Activated T-helper 1 cell treated with anti-CD3 and anti-CD28 coated beads, Interleukin-2, amount 50 U/mL, for 16 hours (primary cell): ENCODE measurements at places on chromosomes 1 and 21.
A peak's percentile ranks its signal among the peaks of the same experiment; 100 is the strongest.

GRCh38 chr1:230084408-230085177, 17.6 kb downstream of the GALNT2 start:
- DNase-seq: peak; percentile 28

DNA sequence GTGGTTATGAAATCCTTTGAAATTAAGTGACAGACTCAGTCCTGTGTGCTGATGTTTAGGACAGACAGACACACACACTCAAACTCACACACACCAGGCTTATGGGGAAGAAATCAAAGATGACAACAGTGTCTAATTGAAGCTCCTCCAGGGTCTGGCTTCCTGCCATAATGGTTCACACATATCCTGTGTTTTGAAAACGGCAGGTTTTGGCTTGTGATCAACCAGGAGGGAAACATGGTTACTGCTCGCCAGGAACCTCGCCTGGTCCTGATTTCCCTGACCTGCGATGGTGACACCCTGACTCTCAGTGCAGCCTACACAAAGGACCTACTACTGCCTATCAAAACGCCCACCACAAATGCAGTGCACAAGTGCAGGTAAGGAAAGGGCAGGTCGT, 4.6 kb downstream of the MTARC1 start:
- DNase-seq: no peak

DNA sequence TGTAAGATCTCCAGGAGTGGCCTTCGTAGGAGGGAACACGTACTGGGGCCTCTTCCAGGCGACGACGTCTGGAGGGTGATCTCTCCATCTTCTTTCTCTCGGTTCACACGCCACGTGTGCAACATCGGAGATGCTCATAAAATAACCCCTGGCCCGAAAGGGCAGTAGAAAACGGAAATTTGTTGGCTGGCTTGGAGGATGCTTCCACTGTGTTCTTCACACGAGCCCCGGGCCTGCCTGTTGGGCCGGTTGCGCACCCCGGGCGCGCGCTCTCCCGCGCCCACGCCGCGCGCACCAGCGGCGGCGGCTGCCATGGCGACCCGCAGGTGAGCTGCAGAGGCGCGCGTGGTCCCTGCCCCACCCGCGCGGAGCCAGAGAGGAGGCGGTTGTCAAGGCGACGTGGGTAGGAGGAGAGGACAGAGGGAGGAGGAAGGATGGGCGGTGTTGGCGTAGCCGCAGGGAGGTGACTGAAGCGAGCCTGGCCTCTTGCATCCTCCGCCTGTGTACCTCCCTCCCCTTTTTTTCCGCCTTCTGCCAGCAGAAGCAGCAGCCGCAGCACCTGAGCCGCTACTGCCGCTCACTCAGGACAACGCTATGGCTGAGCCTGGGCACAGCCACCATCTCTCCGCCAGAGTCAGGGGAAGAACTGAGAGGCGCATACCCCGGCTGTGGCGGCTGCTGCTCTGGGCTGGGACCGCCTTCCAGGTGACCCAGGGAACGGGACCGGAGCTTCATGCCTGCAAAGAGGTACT, at the start of gene ELAPOR1:
Gene ELAPOR1, plus strand, starts transcription at position 526 of the 752 bp plus-strand sequence. Its CDS starts 69 bp downstream, at position 595.
- DNase-seq: peak; percentile 82

DNA sequence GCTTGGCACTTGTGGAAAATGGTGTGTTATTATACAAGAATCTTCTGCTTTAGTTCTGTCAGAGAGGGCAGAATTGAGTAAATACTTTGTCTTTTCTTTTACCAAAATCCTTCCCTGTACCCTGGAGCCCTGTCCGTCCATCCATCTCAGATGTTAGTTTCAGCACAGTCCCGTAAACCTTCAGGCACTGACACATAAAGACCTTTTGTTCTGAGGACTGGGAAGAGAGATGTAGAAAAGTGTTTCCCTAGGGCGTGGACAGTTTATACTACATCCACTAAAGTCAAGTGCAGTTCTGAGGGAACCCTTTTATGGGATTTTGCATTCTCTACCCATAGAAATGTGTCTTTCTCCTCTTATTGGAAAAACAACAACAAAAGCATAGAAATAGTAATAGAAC, 162.4 kb downstream of the PDE4B start:
- no peak for DNase-seq

- no peak for DNase-seq
These were observed 93.2 kb upstream of the KCTD3 start for GRCh38 chr1:215473943-215474342.

DNA sequence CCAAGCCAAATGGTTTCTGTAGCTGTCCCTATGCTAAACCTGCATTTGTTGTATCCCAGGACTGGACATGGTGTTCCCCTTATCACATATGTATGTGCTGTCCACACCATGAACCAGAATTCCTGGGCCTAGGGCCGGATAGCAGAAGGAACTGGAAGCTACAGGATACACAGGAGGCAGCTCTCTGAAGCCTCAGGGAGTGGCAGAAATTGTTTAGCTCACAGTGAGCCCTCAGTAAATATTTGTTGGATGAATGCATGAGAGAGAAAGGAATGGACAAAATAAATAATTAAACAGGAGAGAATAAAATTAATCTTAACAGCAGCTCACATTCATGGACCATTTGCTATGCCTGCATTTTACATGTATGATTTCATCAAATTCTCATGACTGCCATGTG, 2.1 kb downstream of the NIPAL3 start:
- no peak for DNase-seq

GRCh38 chr1:189874715-189875435, 602.8 kb downstream of the BRINP3 start:
- no peak for DNase-seq

- no peak for DNase-seq
These were observed 4.2 kb downstream of the CSTB start for GRCh38 chr21:43771698-43772424.

- DNase-seq: no peak
These were observed 9.4 kb downstream of the USP16 start for GRCh38 chr21:29033871-29034270.

- DNase-seq: no peak
These were observed 338 bp upstream of the TOR1AIP1 start for GRCh38 chr1:179881642-179882252.

DNA sequence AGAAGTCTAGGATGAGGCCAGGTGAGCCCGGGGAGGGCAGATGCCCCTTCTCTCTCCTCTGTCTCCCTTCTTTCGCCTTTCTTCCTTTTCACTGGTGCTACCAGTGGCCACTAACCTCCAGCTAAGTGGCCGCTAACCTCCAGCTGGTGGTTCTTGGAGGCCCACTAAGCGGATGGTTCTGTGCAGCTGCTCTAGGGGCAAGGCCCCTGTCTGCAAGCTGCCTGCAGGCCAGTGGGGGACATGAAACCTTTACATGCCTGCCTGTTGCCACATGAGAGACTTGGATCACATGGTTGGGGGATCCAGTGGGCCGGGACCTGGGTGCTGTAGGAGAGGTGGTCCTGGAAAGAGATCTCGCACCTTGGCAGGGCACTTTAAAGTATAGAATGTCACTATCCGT, 17.7 kb downstream of the IKBKE start:
- no peak for DNase-seq

DNA sequence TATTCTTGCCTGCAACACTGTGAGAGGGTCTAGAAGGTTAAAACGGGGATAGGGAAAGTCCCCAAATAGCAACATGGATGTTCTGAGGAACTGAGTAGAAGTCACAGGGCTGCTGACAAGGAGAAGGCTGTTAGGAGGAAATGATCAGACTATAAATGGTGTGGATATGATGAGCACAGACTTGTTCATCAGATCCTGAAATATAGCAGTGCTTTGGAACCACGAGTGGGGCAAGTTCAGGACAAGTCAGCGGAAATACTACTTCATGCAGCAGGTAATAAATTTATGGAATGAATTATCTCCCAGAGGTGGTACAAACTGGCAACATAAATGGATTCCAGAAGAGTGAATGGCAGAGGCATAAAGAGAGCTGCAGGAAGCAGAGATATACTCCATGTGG, 3.2 kb upstream of the KIAA0040 start:
- no peak for DNase-seq

DNA sequence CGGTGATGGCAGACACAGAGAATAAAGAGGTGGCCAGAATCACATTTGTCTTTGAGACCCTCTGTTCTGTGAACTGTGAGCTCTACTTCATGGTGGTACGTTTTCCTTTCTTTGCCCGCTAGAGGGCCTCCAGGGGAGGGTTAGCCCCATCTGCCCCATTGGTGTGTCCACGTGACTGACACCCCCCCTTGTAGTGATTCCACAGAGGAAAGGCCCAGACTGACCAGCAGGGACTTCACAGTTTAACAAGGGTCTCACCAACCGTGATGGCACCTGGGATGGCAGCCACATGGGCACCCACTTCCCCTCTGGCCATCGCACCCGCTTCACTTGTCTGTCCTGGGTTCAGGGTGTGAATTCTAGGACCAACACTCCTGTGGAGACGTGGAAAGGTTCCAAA, 22.3 kb upstream of the SARS1 start:
- DNase-seq: no peak

GRCh38 chr1:248136811-248137210, 8.1 kb upstream of the OR2M5 start:
- no peak for DNase-seq

- no peak for DNase-seq
These were observed 27.3 kb downstream of the KIAA2013 start for GRCh38 chr1:11898831-11899467.

- no peak for DNase-seq
These were observed 11.1 kb downstream of the ATP1B1 start for GRCh38 chr1:169117599-169117998.

DNA sequence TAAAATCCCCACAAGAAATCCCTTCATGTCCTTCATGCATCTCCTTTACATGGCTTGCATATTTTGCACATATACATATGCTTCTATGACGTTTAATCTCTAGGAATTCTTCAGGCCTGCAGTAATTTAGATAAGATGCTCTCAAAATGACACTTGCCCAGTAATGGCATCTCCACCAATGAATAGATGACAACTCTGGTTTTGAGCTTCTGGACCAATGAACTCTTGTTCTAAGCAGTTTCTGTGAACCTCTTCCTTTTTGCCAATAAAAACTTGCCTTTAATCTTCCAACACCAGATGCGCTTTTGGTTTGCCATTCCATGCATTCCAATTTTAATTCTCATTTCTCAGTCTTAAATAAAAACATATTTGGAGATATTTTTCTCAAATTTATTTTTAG, 189.8 kb upstream of the OLFM3 start:
- no peak for DNase-seq

DNA sequence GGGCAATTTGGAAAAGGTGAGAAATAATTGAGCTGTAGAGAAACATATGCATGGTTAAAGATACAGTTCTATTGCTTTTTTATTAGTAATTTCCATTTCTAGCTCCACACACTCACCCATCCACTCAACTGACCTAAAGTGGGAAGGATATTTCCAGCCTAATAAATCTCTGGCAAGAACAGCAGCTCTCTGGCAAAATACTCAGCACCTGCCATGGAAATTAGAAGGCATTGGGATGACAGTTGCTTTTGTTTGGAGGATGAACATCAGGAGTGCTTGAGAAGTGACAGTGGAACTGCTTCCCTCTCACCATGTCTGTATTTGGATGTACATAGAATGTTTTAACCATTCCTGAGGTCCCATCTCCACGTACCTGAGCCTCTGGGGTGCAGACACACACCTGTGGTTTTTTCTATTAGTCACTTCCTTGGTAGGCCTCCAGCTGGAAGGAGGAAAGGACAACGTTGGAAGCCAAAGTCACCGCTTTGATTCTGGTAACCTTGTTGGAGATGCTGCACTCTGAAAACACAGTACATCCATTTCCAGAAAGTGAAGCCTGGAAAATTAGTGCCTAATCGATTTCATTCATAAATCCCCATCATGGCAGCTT, 62.3 kb upstream of the RUNX1 start:
- DNase-seq: no peak

GRCh38 chr1:87329526-87330056, 911 bp downstream of the LMO4 start:
- no peak for DNase-seq

DNA sequence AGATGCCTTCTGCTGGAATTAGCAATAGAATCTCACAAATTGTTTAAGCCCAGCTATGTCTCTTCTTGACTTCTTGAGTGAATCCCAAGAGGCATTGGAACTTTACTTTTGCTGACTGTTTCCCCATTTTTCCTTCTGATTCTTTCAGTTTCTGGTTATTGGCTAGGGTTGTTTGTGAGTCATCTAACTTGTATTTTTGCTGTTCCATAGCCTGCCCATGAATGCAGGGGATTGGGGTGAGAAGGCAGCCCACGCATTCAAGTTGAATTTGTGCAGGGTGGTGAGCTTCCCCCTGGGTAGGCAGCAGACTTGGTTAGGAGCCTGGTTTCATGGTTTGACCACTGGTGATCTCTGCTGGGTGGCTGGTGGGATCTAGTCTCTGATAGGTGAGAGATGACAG, 10.4 kb upstream of the KLF17 start:
- DNase-seq: no peak

GRCh38 chr21:16072737-16073136, 343.0 kb downstream of the USP25 start:
- DNase-seq: no peak

- DNase-seq: no peak
These were observed 34.8 kb downstream of the HSPG2 start for GRCh38 chr1:21902026-21903012.

DNA sequence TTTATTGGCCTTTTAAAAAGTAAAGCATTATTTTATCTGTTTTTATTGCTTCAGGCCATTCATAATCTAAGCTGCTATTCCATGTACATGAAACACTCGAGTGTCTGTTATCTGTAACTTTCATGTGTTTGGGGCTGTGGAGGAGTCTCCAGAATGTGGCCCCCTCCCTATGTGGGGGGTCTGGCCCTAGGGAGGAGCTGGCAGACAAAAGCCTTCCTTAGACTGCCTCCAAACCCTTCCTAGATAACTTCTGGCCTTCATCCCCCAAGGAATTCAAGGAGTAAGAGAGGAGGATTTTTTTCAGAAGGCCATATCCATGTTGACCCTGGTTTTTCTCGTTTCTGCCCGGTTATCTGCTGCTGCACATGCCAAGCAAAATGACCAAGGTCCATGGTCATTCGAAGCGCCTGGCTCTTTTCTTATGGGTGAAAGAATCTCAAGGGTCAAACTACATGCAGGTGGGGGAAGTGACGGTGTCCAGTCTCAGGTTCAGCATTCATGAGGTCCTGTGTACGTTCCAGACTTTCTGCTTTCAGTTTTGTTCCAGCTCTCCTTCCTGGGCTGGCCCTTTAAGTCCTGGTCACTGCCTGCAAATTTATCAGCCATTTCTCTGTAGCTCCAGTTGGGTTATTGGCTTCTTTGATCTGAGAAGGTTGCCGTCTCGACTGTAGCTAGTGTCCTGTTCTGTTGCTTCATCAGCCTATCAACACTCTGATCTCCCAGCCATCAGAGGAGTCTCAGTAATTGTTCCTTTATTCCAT, 8.3 kb downstream of the TENT5C start:
- no peak for DNase-seq

DNA sequence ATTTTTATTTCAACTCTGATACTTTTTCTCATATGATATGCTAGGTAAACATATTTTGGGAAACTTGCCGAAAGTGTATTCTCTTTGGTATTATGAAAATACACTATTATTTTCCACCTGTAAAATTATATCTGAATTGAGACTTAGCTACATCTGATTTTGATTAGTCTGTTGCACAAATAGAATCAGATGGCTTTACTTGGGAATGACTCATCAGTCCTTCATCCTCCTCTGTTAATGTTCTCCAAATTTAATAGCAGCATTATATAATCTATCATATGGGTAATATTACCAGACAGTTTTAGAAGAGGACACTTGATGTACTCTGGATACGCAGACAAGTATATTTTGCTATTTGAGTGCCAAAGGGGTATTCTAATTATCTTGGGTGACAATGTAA, 245.3 kb downstream of the CTH start:
- DNase-seq: no peak

- no peak for DNase-seq
These were observed 2.6 kb downstream of the PTTG1IP start for GRCh38 chr21:44870748-44871495.
